ENCODE measurements at places on chromosomes 16 and 17.
A peak's percentile ranks its signal among the peaks of the same experiment; 100 is the strongest.

DNA sequence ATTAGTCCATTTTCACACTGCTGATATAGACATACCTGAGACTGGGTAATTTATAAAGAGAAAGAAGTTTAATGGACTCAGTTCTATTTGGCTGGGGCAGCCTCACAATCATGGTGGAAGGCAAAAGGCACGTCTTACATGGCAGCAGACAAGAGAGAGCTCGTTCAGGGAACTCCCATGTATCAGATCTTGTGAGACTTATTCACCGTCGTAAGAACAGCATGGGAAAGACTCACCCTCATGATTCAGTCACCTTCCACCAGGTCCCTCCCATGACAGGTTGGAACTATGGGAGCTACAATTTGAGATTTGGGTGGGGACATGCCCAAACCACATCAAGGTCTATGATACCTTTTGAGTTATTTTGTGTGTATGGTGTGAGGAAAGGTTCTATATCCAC lies 66.9 kb downstream of the METRNL start:
- DNase-seq: no peak

DNA sequence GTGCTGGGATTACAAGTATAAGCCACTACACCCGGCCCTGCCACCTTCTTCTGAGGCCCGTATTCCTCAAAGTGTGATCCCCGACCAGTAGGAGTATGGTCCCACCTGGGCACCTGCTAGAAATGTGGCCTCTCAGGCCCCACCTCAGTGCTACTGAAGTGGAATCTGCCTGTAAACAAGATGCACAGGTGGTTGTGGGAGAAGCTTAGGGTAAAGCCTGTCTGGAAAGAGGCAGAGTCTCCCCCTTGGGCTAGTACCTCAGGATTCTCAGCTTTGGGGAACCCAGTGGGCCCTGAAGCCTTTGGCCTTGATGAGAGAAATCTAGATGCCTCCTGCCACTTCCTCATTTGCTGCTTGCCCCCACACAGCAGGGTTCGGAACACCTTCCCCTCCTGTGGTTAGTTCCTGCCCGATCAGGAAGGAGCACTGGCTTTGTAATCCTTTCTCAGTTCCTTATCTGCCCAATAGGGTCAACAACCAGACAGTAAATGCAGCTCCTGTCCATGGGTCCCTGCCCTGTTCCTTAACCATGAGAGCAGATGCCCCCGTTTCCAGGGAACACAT lies 25.2 kb downstream of the TK2 start:
- DNase-seq: no peak

DNA sequence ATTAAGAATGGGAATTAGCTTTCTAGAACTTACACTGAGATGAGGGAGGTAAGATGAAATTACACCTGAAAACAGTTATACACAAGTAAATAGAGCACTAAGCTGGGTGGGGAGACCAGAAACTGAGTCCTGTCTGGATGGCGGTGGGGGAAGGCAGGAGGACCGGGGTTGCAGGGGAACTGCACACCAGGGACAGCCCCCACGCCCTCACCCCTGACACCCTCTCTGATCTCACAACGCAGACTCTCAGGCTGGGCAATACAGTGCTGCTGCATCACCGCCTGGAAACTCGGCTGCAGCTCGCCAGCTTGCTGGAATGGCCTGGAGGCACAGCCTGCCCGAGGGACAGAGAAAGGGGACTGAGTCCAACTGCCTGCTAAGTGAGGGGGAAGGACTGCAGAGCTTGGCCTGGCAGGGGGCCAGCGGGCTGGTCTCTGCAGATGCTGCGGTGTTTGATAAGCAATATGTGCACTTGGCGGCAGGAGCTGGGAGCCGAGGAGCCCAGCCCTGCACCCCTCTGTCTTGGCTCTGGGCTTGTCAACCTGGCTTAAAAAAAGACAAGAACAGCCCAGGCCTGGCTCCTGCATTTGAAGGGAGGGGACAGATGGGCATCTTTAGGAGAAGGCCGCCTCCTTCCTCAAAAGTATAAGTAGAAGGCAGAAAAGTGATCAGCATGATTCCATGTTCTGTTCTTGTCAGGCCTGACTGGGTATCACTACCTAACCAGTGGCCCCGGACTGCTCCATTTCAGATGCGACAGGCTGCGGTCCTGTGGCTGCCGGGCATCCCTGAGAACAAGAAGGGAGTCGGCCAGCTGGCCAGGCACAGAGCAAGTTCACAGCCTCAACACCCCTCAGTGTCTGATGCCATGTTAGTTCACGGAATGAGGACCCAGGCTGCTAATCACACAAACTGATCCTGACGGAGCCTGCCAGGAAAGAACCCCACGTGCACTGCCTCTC lies 30.2 kb downstream of the SPHK1 start:
- peak; percentile 58 for DNase-seq

- no peak for DNase-seq
Observed at GRCh38 chr16:56848955-56849689, 15.9 kb upstream of the SLC12A3 start.

GRCh38 chr17:49545806-49546545 lies 29.7 kb upstream of the NXPH3 start:
- DNase-seq: no peak

- no peak for DNase-seq
Observed at GRCh38 chr17:67152824-67153223, 92.2 kb downstream of the HELZ start.
